AG09309 (cell line): ENCODE measurements at places on chromosomes 6 and 20.

GRCh38 chr20:5008759-5009158, 7.4 kb upstream of the SLC23A2 start:
- no peak for DNase-seq

GRCh38 chr20:43740642-43741041, 13.8 kb upstream of the GTSF1L start:
- no peak for DNase-seq

DNA sequence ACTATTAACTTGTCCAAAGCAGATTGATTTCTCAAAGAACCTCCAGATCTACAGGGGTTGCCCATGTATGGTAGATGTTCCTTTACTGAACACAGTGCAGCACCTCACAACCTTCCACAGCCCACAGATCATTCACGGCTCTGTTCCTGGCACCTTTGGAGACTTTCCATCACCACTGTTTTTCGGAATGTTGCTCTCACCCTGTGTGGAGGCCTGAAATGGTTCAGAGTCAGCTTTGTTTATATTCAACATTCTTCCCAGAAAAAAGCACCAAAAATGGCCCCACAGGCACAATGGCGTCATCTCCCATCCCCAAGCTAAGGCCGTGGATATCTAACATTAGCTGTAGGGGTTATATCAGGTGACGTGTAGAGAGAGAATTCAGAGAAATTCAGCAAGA, 74.7 kb downstream of the DHX35 start:
- DNase-seq, result no peak

- no peak for DNase-seq
Observed at GRCh38 chr6:33790379-33790778, 1.4 kb upstream of the LEMD2 start.

- no peak for DNase-seq
Observed at GRCh38 chr20:37385176-37385575, 39.2 kb downstream of the SRC start.

DNA sequence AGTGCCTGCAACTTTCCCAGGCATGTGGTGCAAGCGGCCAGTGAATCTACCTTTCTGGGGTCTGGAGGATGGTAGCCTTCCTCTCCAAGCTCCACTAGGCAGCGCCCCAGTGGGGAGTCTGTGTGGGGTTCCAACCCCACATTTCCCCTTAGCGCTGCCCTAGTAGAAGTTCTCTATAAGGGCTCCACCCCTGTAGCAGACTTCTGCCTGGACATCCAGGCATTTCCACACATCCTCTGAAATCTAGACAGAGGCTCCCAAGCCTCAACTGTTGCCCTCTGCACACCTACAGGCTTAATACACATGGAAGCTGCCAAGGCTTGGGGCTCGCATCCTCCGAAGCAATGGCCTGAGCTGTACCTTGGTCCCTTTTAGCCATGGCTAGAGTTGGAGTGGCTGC, 321.6 kb downstream of the TFAP2A start:
- no peak for DNase-seq

DNA sequence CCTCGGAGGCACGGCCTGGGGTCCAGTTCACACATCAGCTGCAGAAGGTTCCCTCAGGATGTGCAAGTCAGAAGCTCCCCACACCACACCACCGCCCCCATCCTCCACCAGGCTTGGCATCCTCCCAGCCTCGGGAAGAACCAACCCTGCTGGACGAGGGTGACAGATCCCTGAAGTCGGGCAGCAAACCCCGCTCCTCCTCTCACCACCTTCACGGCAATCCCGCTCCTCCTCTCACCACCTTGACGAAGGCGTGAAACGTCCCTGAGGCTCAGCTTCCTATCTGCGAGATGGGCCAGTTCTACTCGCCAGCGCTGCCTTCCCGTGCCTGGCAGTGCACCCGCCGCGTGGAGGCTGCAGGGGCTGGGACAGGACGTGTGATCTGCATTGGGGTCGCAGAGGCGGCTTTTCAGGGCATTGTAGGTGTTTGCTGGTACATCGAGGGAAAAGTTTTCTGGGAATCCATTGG, 327.0 kb downstream of the TAF4 start:
- no peak for DNase-seq

DNA sequence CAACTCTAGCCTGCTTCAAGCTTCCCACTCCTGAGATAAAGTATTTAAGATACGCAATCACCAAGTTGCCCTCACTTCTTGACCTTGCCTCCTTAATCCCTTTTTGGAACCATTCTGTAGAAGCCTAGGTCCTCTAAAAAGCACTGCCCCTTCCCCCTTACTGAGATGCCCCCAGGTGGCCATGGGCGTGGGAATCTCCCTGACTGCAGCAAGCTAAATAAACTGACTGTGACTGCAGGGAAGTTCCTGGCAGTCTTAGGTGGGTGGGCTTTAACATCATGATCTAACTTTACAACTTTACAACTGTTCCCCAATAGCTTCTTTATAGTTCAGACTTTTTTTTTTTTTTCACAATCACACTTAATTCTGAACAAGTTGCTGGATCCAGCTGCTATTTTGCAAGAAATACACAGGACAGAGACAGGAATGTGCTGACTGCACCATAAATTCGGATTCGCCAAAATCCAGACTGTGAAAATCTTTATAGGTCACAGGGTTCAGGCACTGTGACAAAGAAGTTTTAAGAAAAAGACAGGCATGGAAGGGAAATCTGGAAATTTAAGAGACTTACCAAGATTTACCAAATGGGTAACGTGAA, 344.2 kb upstream of the SULF2 start:
- DNase-seq, result no peak

DNA sequence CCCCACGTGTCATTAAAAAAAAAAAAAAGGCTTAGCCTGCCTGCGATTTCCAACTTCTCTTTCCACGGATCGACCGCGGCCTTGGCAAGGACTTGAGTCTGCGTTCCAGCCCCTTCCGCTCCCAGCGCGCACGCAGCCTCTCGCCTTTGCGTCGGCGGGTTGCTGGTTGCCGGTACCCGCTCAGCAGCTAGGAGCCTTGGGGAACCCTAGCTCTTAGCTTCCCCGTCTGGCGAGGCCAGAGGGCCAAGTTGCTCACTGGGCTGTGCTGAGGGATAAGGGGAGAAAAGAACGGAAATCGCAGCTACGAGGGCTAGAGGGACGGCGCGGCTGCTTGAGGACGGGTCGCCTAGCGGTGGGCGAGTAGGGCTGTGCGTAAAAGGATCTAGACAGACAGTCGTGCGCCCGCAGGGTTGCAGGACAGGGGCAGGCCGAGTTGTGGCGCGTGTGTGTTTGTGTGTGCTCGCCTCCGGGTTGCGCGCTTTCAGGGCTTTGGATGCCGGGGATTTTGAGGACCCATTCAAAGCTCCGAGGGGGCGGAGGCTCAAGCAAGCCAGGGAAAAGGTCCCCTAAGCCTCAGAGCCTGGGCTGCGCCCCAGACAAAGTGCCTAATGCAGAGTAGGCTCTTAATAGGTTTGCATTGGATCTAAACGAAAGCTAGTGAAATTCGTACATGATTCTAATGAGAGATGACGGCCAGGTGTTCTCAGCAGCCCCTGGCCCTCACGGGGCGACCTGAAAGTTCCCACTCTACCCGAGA, 40.5 kb upstream of the OSTM1 start:
- no peak for DNase-seq

GRCh38 chr20:49340161-49340966, 62.5 kb upstream of the ZNFX1 start:
- no peak for DNase-seq

DNA sequence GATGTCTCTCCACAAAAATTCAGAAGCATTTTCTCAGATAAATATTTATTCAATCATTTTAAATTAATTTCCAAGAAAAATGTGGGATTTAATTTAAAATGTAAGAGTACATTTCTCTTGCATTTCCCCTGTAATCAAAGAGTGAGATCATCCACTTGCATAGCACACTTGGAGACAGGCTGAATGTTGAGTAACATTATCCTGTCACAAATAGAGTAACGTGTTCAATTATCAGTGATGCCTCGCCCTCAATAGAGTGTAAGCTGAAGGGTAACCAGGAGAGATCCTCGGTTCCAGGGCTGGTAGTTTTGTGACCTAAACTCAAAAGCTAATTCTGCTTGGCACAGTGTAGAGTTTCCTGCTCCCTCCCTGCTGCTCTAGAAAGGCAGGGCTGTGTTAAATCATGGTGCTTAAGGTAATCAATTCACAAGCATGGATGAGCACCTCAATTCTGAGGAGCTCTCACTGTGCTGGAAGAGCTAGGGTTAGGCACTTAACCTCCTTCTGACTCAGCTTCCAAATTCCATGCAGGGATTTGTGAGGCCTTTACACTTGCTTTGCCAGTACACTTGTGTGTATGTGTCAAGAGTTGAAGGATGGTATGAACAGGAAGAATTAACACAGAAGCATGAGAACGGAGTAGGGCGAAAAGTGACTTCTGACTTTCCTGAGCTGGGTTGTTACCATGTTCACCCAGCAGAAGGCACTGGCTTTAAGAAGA, 56.6 kb downstream of the MMUT start:
- no peak for DNase-seq

GRCh38 chr6:156954816-156955215, 177.6 kb downstream of the ARID1B start:
- DNase-seq, result no peak

DNA sequence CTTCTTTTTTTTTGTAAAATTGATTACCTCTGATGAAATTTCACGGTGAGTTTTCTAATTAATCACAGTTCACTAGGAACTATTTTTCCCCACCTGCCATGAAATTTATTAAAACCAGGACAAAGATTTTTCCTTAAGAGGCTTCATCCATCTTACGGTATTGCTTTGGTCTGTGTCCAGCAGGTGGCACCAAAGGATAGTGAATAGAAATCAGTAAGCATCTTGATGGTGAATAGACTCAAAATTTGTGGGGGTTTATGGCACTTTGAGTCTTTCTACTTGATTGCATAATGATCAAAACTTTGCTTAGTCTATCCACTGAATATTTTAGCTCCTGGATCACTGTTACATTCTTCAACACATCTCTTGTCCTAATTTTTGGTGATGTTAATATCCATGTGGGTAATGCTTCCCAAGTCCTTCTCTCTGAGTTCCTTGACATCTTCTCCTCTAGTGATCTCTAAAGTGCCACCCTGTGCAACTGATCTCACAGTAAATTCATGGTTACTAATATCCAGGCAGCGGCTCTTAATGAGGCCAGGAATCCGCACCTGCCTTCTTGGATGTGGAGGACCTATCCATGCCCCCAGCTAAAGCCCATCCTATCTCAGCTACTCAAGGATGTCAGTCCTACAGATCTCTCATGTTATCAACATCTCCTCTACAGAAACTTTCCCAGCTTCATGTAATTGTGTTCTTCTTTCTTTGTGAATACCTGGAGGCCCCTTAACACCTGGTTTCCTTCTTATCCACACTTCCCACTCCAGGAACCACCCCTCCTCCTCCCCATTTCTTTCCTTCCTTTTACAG, 54.5 kb downstream of the STMND1 start:
- DNase-seq, result peak; percentile 79

GRCh38 chr20:25745738-25746137, 49.1 kb upstream of the ZNF337 start:
- no peak for DNase-seq

DNA sequence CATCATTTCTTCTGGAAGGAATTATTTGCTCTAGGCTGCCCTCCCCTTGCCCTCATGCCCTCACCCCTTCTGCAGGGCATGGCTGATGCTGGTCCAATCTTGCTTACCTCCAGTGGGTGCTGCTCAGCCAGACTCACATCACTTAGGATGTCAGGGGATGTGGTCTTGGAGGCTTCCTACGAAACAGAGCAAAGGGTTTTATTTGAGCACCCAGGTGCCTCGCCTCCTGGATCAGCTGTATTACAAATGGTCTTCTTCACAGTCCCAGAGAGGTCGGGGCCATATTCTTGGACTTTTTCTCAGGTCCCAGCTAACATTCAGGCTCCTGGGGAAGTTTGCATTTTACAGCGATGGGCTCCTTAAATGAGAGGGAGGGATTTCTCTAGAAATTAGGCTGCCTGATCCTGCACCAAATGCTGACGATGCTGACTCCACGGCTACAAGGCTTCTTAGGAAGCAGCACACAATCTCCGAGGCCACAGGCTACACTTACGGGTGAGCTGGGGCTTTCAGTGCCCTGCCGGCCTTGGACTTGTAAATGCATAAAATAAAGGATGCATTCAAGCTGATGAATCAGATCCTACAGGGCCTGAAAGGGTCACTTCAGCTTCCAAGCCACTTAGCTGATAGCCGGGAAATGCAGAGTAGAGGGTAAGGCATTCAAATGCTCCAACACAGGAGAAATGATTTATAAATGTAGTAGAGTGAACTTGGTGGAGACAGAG, 159.8 kb upstream of the ECI2 start:
- no peak for DNase-seq

DNA sequence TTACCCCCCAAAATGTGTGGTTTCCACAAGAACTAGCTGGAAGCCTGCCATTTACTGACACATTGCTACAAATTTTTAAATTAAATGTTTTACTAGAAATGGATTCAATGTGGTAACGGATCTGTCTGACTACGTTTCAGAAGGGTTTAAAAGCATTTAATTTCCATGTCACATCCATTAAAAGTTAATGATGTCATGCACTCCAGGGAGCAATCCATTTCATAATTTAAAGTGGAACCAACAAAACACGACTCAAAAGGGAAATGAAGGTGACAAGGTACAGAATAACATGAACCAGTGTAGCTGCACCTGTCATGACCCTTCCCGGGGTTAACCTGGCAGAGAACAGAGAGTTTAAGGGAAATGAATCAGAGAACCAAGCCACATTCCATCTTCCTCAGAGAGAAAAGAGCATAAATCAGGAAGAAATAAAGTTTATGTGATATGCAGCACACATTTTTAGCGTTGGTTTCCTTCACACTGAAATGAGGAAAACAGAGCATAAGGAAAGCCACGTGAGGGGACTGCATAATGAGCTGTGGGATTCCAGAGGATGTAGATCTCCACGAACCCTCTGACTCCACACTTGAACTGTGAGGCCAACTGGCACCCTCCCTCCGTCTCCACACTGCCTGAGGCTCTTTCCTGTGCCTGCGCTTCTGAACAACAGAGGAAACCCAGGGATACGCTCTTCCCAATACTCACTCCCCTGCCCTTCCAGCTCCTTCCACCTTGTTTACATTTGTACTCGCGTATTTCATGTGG, 170.3 kb upstream of the AHI1 start:
- DNase-seq, result peak; percentile 32
